ENCODE measurements at places on chromosomes 1 and 21. TPM values are rescaled to one million over a fixed set of nuclear protein-coding genes. Genes with fewer than 3 reads are reported as not detected.

- no peaks in the 10 kb centered on the region for H3K27me3 ChIP-seq
- H3K4me3 ChIP-seq, result no peak overlapping the region
Measured at GRCh38 chr1:10606064-10606463, 131.3 kb downstream of the PEX14 start.

GRCh38 chr1:2318314-2319278, 72.8 kb downstream of the MORN1 start:
- H3K36me3 ChIP-seq, result no peaks in the 10 kb centered on the region
- H3K27me3 ChIP-seq, result no peaks in the 10 kb centered on the region
- H3K4me1 ChIP-seq, result peaks cover 18% of the 10 kb centered on the region
- H3K27ac ChIP-seq, result no peak overlapping the region
- no peak for DNase-seq

- no peaks in the 10 kb centered on the region for H3K4me1 ChIP-seq
- H3K27ac ChIP-seq, result no peak overlapping the region
- H3K4me3 ChIP-seq, result no peak overlapping the region
- H3K27me3 ChIP-seq, result peaks cover 3% of the 10 kb centered on the region
- H3K36me3 ChIP-seq, result no peaks in the 10 kb centered on the region
Measured at GRCh38 chr1:175482071-175482451, 261.3 kb downstream of the TNR start.

DNA sequence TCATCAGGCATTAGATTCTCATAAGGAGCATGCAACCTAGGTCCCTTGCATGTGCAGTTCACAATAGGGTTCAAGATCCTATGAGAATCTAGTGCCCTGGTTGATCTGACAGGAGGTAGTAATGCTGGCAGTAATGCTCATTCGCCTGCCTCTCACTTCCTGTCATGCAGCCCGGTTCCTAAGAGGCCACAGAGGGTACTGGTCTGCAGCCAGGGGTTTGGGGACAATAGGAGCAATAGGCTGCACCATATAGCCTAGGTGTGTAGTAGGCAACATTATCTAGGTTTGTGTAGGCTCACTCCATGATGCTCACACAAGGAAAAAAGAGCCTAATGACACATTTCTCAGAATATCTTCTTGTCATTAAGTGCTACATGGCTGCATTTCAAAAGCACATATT, 25.8 kb downstream of the CFHR5 start:
- H3K36me3 ChIP-seq, result no peaks in the 10 kb centered on the region
- DNase-seq, result no peak
- no peak overlapping the region for H3K27ac ChIP-seq
- no peak overlapping the region for H3K4me3 ChIP-seq
- H3K4me1 ChIP-seq, result no peaks in the 10 kb centered on the region

DNA sequence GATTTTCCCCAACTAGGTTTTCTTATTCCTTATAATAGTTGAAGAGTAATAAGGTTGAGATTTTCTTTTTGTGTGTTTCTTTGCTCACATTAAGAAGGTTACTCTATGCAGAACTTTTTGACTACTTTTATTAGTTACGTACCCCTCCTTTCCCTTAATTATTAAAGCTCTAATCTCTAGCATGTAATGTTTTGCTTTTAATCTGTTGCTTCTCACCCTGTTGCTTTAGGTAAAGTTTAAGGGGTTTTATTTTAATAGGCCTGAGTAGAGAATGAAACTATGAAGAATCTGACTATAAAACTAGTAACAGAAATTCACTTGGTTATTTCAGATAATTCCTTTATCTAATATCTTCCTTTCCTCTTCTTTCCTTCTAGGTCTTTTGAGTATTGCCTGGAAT, 53.4 kb downstream of the POU2F1 start:
- H3K4me3 ChIP-seq, result no peak overlapping the region
- no peaks in the 10 kb centered on the region for H3K36me3 ChIP-seq
- no peak for DNase-seq
- no peak overlapping the region for H3K27ac ChIP-seq
- H3K27me3 ChIP-seq, result no peaks in the 10 kb centered on the region

DNA sequence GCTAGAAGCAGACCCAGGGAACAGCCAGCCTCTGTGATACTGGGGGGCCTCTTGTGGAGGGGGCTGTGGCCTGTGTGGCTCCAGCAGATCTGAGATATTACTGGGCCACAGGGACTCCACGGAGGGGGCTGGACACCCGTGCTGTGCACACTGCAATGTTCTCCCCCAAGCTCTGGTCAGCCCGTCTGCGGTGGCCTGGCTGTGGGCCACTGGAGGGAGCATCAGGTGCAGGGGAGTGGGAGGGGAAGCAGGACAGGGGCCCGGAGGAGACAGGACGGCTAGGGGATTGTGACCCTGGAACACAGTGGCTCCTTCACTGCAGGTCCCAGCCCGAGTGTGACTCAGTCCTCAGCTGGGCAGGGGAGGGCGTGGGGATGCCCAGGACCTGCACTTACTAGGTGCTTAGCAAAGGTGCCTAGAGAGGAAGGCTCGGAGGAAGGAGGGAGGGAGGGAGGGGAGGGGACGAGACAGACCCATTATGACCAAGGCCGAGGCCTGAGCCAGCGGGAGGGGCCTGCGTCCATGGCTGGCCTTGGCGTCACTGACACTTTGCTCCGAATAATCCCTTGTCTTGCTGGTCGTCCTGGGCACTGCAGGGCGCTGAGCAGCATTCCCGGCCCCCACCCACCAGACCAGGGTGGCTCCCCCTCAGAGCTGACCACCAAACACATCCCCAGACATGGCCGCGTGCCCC, 44.2 kb downstream of the PRDM16 start:
- no peaks in the 10 kb centered on the region for H3K36me3 ChIP-seq
- H3K27ac ChIP-seq, result no peak overlapping the region
- H3K27me3 ChIP-seq, result no peaks in the 10 kb centered on the region
- DNase-seq, result no peak
- H3K4me1 ChIP-seq, result no peaks in the 10 kb centered on the region

GRCh38 chr1:229059671-229060539, 211.0 kb upstream of the RAB4A start:
- H3K4me3 ChIP-seq, result no peak overlapping the region
- H3K27ac ChIP-seq, result no peak overlapping the region
- peaks cover 49% of the 10 kb centered on the region for H3K4me1 ChIP-seq

DNA sequence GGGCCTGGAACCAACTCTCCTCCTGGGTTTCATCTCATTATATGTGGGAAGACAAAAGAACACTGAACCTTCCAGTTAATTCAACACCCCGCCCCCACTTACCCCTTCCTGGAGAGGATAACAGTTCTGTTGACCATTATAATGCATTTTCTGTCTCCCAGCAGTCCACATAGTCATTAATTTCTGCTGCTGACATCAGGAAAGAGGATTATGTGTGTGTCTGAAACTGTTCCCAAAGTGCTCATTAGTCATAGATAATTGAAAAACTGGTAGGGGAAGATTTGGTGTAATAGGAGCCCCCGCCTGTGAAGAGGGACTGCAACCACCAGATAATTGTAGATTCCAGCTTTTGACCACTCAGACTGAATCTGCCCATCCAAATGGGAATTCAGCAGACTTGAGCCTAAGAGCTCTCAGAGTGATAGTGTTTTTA, 208.7 kb downstream of the FGGY start:
- no peak overlapping the region for H3K4me3 ChIP-seq
- DNase-seq, result no peak
- H3K4me1 ChIP-seq, result no peaks in the 10 kb centered on the region
- no peaks in the 10 kb centered on the region for H3K36me3 ChIP-seq
- H3K27ac ChIP-seq, result no peak overlapping the region

GRCh38 chr1:64476251-64476952, 6.5 kb downstream of the CACHD1 start:
- H3K27ac ChIP-seq, result no peak overlapping the region
- no peak for DNase-seq
- H3K4me3 ChIP-seq, result no peak overlapping the region
- no peaks in the 10 kb centered on the region for H3K4me1 ChIP-seq

GRCh38 chr1:65577278-65577677, 156.8 kb downstream of the LEPR start:
- H3K27me3 ChIP-seq, result no peaks in the 10 kb centered on the region
- no peak overlapping the region for H3K4me3 ChIP-seq
- H3K36me3 ChIP-seq, result no peaks in the 10 kb centered on the region
- H3K27ac ChIP-seq, result no peak overlapping the region

- H3K4me1 ChIP-seq, result no peaks in the 10 kb centered on the region
- no peak overlapping the region for H3K27ac ChIP-seq
- H3K4me3 ChIP-seq, result no peak overlapping the region
- DNase-seq, result no peak
- H3K36me3 ChIP-seq, result peaks cover 60% of the 10 kb centered on the region
Measured at GRCh38 chr21:41432562-41433460, 6.8 kb downstream of the MX1 start.

GRCh38 chr1:85090225-85090624, 41.9 kb upstream of the MCOLN3 start:
- H3K36me3 ChIP-seq, result no peaks in the 10 kb centered on the region
- no peak overlapping the region for H3K4me3 ChIP-seq
- H3K4me1 ChIP-seq, result peaks cover 12% of the 10 kb centered on the region
- DNase-seq, result peak; percentile 25
- no peak overlapping the region for H3K27ac ChIP-seq
- H3K27me3 ChIP-seq, result no peaks in the 10 kb centered on the region

DNA sequence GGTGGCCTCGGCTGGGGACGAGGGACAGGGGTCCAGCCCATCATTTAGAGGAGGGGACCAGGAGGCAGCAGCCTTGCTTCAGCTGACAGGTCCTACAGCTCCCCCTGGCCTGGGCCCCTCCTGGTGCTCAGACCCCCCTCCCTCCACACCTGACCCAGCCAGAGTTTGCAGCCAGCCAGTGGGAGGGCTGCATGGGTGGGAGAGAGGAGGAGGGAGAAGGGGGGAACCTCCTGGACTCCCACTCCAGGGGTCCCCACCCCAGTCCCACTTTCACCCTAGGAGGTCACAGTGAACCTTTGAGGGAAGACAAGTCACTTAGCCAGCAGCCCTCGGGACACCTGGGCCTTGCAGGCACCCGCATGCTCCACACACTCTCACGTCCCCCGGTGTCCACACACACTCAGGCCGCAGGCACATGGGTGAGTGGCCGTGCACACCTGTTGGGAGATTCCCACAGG, 108.9 kb upstream of the ZBTB40 start:
- H3K4me1 ChIP-seq, result no peaks in the 10 kb centered on the region
- no peak for DNase-seq
- H3K27ac ChIP-seq, result no peak overlapping the region
- H3K36me3 ChIP-seq, result no peaks in the 10 kb centered on the region

GRCh38 chr1:228097333-228098081, 5.6 kb downstream of the C1orf35 start:
- peaks cover 33% of the 10 kb centered on the region for H3K4me1 ChIP-seq
- H3K27me3 ChIP-seq, result no peaks in the 10 kb centered on the region
- H3K4me3 ChIP-seq, result no peak overlapping the region
- DNase-seq, result no peak

- no peak overlapping the region for H3K27ac ChIP-seq
- H3K4me3 ChIP-seq, result no peak overlapping the region
- no peaks in the 10 kb centered on the region for H3K27me3 ChIP-seq
- H3K36me3 ChIP-seq, result no peaks in the 10 kb centered on the region
- DNase-seq, result no peak
Measured at GRCh38 chr1:117335376-117336086, 31.7 kb upstream of the MAN1A2 start.

GRCh38 chr21:42830456-42831455, 48.6 kb downstream of the WDR4 start:
- H3K27ac ChIP-seq, result no peak overlapping the region
- no peaks in the 10 kb centered on the region for H3K27me3 ChIP-seq
- H3K4me3 ChIP-seq, result no peak overlapping the region
- no peak for DNase-seq
- H3K4me1 ChIP-seq, result peaks cover 33% of the 10 kb centered on the region

GRCh38 chr1:207847116-207847515, 63.8 kb downstream of the CD34 start:
- H3K36me3 ChIP-seq, result peaks cover 8% of the 10 kb centered on the region
- no peak overlapping the region for H3K27ac ChIP-seq
- peaks cover 76% of the 10 kb centered on the region for H3K4me1 ChIP-seq
- H3K27me3 ChIP-seq, result no peaks in the 10 kb centered on the region
- H3K4me3 ChIP-seq, result no peak overlapping the region

DNA sequence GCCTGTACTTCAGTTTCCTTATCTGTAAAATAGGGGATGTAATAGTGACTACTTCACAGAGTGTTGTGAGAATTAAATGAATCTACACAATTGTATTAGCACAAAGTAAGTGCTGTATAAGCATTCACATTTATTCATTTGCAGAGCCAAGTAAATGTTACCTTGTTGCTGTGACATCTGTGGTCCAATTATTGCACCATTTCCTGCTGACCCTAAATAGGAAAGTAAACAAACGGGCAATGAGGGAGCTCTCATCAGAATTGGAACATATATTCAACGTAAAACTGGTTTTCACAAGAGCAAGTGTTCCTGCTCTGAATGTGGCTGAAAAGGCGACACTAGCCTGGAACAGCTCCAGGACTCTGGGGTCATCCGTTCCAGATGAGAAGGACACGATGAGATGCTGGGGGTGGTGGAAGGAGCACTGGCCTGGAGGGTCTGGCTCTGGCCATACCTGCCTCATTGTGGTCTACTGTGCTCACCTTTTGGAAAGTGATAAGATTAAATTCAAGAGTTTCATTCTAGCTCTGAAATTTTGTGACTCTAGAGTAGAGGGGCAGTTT, 34.5 kb downstream of the PROX1 start:
- H3K4me1 ChIP-seq, result no peaks in the 10 kb centered on the region
- no peaks in the 10 kb centered on the region for H3K27me3 ChIP-seq
- no peak overlapping the region for H3K4me3 ChIP-seq
- H3K36me3 ChIP-seq, result no peaks in the 10 kb centered on the region

GRCh38 chr1:5340560-5341130, 651.6 kb downstream of the NPHP4 start:
- H3K4me3 ChIP-seq, result no peak overlapping the region
- DNase-seq, result no peak
- no peaks in the 10 kb centered on the region for H3K36me3 ChIP-seq
- H3K4me1 ChIP-seq, result peaks cover 11% of the 10 kb centered on the region
- H3K27me3 ChIP-seq, result no peaks in the 10 kb centered on the region

- no peaks in the 10 kb centered on the region for H3K4me1 ChIP-seq
- no peak overlapping the region for H3K4me3 ChIP-seq
- H3K36me3 ChIP-seq, result no peaks in the 10 kb centered on the region
- no peaks in the 10 kb centered on the region for H3K27me3 ChIP-seq
Measured at GRCh38 chr1:59769736-59770095, 45.0 kb upstream of the HOOK1 start.

DNA sequence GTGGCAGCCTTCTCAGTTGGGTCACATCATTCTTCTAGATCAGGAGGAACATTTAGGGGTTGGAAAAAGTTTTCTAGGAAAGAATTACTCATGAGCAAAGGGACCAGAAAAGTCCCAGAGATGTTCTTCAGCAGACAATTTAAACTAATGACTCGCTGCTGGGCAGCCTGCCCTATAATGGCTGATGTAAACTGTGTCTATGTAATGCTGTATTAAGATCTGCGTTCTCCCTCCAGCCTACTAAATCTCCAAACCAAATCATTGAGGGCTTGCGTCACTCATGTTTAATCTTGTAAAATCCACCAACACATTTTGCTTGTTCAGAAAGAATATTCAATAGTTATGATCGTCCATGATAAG, 92.1 kb downstream of the LRRC8C start:
- H3K36me3 ChIP-seq, result no peaks in the 10 kb centered on the region
- H3K27me3 ChIP-seq, result no peaks in the 10 kb centered on the region
- H3K4me3 ChIP-seq, result no peak overlapping the region
- no peak overlapping the region for H3K27ac ChIP-seq

Gene WNT9A
- not detected for polyA plus RNA-seq

Gene KMO
- polyA plus RNA-seq, result 0.37 TPM

Gene PRRX1
- polyA plus RNA-seq, result not detected

Gene HCN3
- 0.10 TPM for polyA plus RNA-seq

Gene UBE2U
- not detected for polyA plus RNA-seq

Gene BLACAT1
- not detected for polyA plus RNA-seq

Gene CDC7
- polyA plus RNA-seq, result 2.9 TPM

Gene LCE3D
- polyA plus RNA-seq, result not detected

Gene REN
- not detected for polyA plus RNA-seq

Gene C1orf94
- not detected for polyA plus RNA-seq

Gene DNM3
- 0.37 TPM for polyA plus RNA-seq

Gene CXADR
- 0.13 TPM for polyA plus RNA-seq

Gene KCNC4
- 3.0 TPM for polyA plus RNA-seq

Gene EXTL1
- polyA plus RNA-seq, result not detected

Gene LCE2C
- not detected for polyA plus RNA-seq

Gene CD1C
- not detected for polyA plus RNA-seq
